ENCODE measurements at places on chromosomes 2 and 18.

- DNase-seq: no peak
These were observed 17.5 kb upstream of the CCL20 start for GRCh38 chr2:227796045-227796711.

- no peak for DNase-seq
These were observed 20.8 kb downstream of the EIF2AK3 start for GRCh38 chr2:88606371-88607030.

DNA sequence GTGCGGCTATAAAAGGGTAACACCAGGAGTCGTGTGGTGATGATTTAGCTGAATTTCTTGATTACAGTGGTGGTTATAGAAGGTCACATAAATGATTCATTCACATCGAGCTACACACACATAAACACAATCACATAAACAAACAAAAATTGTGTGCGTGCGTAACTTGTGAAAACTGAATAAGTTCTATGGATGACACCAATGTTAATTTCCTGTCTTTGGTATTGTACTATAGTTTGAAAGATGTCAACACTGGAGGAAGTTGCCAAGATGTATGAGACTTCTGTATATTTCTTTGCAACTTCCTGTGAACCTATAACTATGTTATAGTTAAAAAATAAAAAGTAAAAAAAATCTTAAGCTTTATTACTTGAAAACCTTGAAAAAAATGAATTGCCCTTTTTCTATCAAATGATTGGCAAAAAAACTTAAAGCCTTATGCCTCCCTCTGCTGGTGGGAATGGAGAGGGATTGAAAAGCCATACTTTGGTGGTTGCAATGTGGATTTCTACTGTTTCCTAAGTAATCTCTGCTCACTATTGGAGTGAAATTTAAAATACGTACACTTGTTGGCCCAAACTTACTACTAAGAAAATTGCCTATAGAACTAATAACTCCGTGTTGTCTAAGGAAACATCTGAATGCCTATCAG is 227.7 kb downstream of the RPIA start:
- no peak for DNase-seq

DNA sequence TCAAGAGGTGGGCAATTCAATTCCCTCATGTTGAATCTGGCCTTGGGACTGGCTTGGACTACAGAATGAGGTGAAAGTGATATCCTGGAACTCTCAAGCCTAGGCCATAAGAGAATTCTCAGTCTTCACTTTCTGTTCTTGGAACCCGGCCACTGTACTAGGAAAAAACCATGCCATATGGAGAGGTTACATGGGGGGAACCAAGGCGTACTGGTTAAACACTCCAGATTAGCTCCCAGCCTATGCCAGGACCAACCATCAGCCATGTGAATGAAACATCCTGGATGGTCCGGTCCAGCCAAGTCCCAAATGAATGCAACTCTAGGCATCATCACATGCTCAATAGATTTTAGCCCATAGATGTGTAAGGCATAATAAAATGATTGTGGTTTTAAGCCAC is 56.4 kb downstream of the ZNF385B start:
- no peak for DNase-seq

DNA sequence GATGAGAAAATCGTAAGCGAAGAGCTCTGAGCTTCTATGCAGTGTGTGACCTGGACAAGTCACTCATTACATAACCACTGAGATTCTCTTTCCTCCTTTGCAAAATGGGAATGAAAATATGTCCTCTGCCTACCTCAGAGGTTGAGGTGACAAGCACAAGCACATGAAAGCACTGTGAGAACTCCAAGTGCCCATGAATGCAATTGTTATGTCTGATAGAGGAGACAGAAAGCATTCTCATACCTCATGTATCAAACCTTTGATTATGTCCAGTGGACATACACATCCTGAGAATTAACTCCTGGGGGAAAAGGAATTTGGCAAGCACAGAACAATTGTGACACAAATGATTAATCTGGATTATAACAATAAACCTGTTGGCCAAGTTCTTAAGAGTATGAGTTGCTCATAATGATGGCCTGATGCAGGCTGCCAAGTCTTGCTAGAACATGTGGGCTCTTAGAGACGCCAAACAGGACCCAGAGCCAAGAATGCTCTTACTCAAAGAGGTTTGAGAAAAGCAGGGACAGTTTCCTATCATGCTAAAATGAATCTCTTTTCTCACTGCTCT is 8.5 kb upstream of the RMDN2 start:
- no peak for DNase-seq

- no peak for DNase-seq
These were observed 34.0 kb upstream of the CYTIP start for GRCh38 chr2:157477919-157478318.

DNA sequence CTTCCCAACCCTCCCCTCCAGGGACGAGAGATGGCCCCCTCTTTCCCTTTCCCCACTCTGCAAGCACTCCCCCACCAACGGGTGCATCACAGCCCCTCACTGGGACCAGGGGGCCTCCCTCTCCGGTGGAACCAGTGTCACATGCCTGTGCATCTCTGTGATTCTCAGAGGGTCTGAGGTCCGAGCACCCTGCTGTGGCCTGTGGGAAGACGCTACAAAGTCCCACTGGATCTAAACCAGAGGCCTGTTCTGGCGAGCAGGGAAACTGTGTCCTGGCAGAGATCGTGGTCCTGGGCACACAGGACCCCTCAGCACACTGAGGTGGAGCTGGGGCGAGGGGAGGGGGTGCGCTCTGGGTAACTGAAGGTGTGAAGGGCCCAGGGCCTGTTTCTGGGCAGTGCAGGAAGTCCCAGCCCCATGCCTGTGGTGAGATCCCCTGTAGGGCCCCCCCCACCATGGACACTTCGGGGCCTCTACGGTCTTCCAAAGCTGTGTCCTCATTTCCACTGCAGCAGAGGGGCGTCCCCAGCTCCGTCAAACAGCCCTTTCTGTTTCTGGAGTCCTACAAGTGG is 8.0 kb downstream of the SNORC start:
- no peak for DNase-seq

DNA sequence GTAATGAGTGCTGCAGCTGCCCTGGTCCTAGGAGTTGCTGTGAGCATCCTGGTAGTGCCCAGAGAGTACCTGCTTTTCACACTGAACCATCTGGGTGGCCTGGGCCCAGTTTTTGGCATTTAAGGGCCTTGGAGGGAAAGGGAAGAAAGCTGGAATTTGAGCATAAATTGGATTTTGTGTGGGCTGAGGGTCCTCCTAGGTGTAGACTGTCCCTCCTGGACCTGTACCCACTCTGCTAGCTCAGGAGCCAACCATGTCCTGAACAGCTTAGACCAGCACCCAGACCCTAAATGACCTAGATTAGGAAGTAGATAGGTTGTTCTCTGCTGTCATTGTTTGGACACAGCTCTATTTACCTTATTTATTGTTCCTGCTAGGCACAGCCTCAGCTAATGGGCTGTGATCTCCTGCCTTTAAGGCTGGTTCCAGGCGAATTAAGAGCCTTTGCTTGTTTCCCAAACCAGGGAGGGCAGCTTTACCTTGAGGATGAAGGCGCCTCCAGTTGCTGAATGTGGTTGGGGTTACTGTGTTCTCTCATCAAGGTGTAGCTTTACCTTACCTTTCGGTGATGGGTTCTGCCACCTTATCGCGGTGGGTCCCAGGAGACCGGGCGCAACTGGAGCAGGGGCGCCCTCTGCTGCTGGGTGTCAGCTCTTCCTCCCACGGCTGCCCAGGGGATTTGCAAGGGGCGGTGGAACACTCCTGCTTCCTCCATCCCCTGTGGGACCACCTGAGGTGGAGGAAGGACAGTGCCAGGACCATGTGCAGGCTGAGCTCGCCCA is 34.4 kb downstream of the ITGA6 start:
- no peak for DNase-seq
